ENCODE measurements at places on chromosomes 13 and 19. TPM values are rescaled to one million over a fixed set of nuclear protein-coding genes. Genes with fewer than 3 reads are reported as not detected.

- no peak overlapping the region for H3K27ac ChIP-seq
- H3K36me3 ChIP-seq, result no peaks in the 10 kb centered on the region
- H3K4me3 ChIP-seq, result no peak overlapping the region
- no peaks in the 10 kb centered on the region for H3K27me3 ChIP-seq
These were observed 1.2 kb downstream of the SLC7A9 start for GRCh38 chr19:32868206-32868950.

- H3K4me3 ChIP-seq, result no peak overlapping the region
- DNase-seq, result no peak
- no peaks in the 10 kb centered on the region for H3K36me3 ChIP-seq
- no peak overlapping the region for H3K27ac ChIP-seq
- H3K4me1 ChIP-seq, result no peaks in the 10 kb centered on the region
These were observed 29.5 kb downstream of the PLA2G4C start for GRCh38 chr19:48081106-48081505.

GRCh38 chr19:6378486-6378885 is 2.8 kb upstream of the PSPN start:
- no peaks in the 10 kb centered on the region for H3K36me3 ChIP-seq
- H3K4me1 ChIP-seq, result peaks cover 8% of the 10 kb centered on the region
- no peak overlapping the region for H3K4me3 ChIP-seq
- DNase-seq, result no peak
- no peaks in the 10 kb centered on the region for H3K27me3 ChIP-seq

GRCh38 chr19:41575998-41576397 is at the start of gene CEACAM21:
Gene CEACAM21, plus strand, starts transcription at chr19:41576166. Its CDS starts 109 bp downstream, at chr19:41576275.
- H3K4me3 ChIP-seq, result no peak within 1 kb of the TSS
- H3K4me1 ChIP-seq, result no peaks in the 10 kb centered on the region
- H3K36me3 ChIP-seq, result no peaks in the 10 kb centered on the region
- H3K27ac ChIP-seq, result no peak within 1 kb of the TSS
- no peaks in the 10 kb centered on the region for H3K27me3 ChIP-seq
- DNase-seq, result peak; percentile 34

DNA sequence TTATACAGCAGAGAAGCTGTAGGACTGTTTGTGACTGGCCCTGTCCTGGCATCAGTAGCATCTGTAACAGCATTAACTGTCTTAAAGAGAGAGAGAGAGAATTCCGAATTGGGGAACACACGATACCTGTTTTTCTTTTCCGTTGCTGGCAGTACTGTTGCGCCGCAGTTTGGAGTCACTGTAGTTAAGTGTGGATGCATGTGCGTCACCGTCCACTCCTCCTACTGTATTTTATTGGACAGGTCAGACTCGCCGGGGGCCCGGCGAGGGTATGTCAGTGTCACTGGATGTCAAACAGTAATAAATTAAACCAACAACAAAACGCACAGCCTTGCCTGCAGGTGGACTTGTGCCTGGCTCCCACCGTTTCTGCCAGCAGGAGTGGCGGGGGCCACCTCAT is 27.3 kb upstream of the LDLR start:
- no peaks in the 10 kb centered on the region for H3K4me1 ChIP-seq
- no peaks in the 10 kb centered on the region for H3K36me3 ChIP-seq
- no peaks in the 10 kb centered on the region for H3K27me3 ChIP-seq

Gene ZNF17
- total RNA-seq, result 25.5 TPM

Gene FUT6
- total RNA-seq, result 0.19 TPM

DNA sequence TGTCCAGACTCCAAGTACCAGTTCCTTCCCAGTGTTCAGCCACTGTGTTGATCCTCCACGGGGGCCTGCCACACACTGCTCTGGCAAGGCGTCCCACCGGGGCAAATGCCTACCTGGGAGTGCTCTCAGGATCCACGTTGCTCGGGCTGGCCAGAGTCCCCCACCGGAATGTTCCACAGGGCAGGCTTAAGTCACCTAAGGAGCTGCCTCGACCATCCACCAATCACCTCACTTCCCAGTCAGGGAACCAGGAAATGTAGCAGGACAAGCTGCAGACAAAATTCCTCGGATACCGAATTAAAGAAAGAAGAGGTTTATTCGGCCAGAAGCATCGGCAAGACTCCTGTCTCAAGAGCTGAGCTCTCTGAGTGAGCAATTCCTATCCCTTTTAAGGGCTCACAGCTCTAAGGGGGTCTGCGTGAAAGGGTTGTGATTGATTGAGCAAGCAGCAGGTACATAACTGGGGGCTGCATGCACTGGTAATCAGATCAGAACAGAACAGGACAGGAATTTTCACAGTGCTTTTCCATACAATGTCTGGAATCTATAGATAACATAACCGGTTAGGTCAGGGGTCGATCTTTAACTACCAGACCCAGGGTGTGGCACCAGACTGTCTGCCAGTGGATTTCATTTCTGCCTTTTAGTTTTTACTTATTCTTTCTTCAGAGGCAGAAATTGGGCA is 56.9 kb upstream of the EDNRB start:
- no peak for DNase-seq
- no peaks in the 10 kb centered on the region for H3K4me1 ChIP-seq
- H3K36me3 ChIP-seq, result no peaks in the 10 kb centered on the region

Gene LILRA2
- 0.47 TPM for total RNA-seq

Gene SYDE1
- total RNA-seq, result 12.3 TPM

Gene ZNF799
- 4.6 TPM for total RNA-seq

DNA sequence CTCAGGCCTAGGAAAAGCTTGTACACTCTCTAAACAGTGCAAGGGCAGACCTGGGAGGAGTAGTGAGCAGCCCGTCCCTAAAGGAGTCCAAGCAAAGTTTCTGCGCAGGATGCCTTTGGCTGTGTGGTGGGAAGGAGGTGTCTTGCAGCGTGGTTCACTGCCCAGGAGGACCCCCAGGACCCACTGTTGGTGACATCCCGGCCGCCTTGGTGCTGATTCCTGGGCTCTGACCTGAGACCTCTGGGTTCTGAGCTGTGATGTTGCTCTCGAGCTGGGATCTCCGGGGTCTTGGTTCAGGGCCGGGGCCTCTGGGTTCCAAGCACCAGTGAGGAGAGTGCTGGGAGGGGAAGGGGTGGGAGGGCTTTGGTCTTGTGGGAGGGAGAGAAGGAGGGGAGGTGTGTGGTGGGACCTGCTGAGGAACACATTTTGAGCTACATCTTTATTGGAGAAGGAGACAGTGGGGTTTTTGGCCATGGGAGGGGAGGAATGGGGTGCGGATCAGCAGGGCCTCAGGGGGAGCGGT is 4.1 kb downstream of the PGLYRP1 start:
- H3K4me3 ChIP-seq, result no peak overlapping the region
- H3K27ac ChIP-seq, result no peak overlapping the region
- no peak for DNase-seq
- H3K36me3 ChIP-seq, result no peaks in the 10 kb centered on the region
- H3K27me3 ChIP-seq, result no peaks in the 10 kb centered on the region

Gene IQCN
- total RNA-seq, result 30.1 TPM

Gene KLK12
- not detected for total RNA-seq

Data from testis (tissue), 5 donors.